ENCODE measurements at places on chromosomes 2 and 18. TPM values are rescaled to one million over a fixed set of nuclear protein-coding genes. Genes with fewer than 3 reads are reported as not detected.

SCN9A gene
- 8.8 TPM for total RNA-seq

GALR1 gene
- total RNA-seq = 0.27 TPM

RTTN gene
- 22.1 TPM for total RNA-seq

ASB18 gene
- not detected for total RNA-seq

GRCh38 chr2:179626261-179626660, 235.2 kb downstream of the ZNF385B start:
- no peak for DNase-seq
- no peaks in the 10 kb centered on the region for H3K27me3 ChIP-seq
- no peak overlapping the region for H3K27ac ChIP-seq
- no peak overlapping the region for H3K4me3 ChIP-seq
- H3K4me1 ChIP-seq = no peaks in the 10 kb centered on the region

- DNase-seq = peak; percentile 76
- no peak overlapping the region for H3K4me3 ChIP-seq
- H3K4me1 ChIP-seq = peaks cover 3% of the 10 kb centered on the region
- H3K27me3 ChIP-seq = no peaks in the 10 kb centered on the region
Observed at GRCh38 chr18:13809043-13809430, 14.9 kb upstream of the MC5R start.

DNA sequence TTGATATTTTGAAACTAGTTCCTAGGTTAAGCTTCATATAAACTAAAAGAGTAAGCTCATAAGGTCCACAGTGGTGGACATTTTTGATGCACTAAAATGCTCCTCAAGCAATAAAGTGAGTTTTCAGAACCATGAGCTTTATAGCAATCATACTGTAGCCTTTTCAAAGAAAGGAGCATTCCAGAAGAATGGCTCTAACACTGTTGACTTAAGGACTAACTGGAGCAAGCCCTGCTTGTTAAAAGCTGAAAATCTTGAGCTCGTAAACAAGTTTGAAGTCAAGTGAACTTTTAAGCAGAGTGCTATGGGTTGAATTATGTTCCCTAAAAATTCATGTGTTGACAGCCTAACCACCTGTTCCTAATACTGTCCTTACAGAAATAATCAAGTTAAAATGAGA, 38.0 kb downstream of the KYNU start:
- no peak overlapping the region for H3K27ac ChIP-seq
- H3K27me3 ChIP-seq = no peaks in the 10 kb centered on the region
- DNase-seq = no peak
- H3K36me3 ChIP-seq = no peaks in the 10 kb centered on the region

DNA sequence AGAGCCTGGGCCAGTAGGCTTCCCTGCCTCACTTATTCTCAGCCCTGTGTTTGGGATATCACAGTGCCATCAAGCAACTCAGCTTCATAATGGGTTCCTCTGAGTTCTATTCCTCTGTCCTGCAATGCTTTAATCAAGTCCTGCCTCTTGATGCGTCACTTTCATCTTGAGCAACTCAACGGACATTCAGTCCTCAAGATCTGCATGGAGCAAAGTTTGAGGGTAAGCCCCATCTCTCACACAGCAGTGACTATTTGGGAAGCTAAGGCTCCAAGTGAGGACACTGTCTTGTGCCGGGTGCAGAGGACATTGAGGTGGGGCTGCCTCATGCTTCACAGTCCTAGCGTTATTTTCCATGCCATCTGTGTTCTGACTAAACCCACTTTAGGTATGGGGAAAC, 50.9 kb upstream of the PLB1 start:
- no peaks in the 10 kb centered on the region for H3K27me3 ChIP-seq
- H3K36me3 ChIP-seq = no peaks in the 10 kb centered on the region
- no peaks in the 10 kb centered on the region for H3K4me1 ChIP-seq
- no peak for DNase-seq
- H3K4me3 ChIP-seq = no peak overlapping the region
- no peak overlapping the region for H3K27ac ChIP-seq

GRCh38 chr2:112161431-112162145, 23.4 kb downstream of the FBLN7 start:
- no peaks in the 10 kb centered on the region for H3K4me1 ChIP-seq
- no peak overlapping the region for H3K4me3 ChIP-seq
- DNase-seq = peak; percentile 34

DNA sequence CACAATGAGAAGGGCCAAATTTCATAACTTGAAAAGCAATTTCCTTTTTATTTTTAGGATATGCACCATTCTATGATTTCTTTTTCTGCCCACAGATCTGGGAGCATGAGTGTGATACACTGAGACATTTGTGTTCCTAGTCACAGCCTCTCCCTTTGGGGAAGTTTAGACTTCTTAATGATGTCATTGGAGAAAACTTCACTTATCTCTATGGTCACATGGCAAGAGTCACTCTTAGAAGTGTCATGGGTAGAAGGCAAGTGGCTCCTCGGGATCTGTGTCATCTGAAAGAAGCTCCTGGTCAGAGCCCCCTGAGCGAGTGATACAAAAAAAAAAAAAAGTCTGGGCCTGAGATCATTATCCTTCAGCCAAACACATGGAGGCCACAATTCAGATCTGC, 62.5 kb upstream of the LGALSL start:
- no peaks in the 10 kb centered on the region for H3K4me1 ChIP-seq
- H3K27ac ChIP-seq = peak overlapping the region; percentile 75
- H3K27me3 ChIP-seq = no peaks in the 10 kb centered on the region
- H3K4me3 ChIP-seq = no peak overlapping the region

DNA sequence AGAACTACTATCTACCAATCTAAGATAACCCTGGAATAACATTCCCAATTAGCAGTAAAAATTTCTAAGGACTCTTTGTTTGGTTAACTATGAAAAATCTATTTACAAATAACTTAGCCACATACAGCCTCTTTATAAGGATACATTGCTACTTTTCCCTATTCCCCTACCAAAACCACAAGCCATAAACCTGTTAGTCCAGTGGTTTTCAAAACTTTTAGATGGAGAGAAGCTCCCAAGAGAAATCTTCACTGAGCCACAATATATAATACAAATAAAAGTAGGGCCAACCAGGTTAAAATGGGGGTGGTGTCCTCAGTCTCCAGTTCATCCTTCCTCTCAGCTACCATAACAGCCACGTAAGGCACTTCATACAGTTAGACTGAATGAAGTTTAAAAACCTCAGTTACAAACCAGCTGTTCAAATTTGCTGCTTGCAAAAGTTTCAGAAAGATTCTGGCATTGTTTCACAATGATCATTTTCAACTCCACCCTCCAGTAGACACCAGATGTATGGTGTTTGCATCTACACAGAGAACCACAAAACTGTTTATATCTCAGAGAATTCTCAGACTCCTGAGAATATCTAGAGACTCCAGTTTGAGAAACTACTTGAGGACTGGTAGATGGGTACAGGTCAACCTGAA, 26.0 kb downstream of the SOS1 start:
- DNase-seq = no peak
- H3K36me3 ChIP-seq = no peaks in the 10 kb centered on the region
- no peaks in the 10 kb centered on the region for H3K27me3 ChIP-seq

DNA sequence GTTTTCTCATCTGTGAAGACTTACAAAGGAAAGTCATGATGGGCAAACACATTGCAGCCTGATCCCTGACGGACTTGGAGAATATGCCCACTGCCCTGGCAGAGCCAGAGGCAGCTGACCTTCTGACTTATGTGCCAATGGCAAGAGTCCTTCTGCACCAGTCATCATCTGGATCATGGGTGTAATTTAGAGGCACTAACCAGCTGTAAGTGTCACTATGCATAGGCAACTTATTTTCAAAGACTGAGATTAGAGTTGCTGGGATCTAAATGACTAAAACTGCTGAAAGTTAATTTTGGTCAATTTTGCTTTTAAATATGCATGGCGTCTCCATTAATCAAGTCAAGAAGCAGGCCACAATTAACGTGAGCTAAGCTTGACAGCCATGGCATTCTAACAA, 261.2 kb downstream of the BCL11A start:
- H3K4me1 ChIP-seq = no peaks in the 10 kb centered on the region
- no peak overlapping the region for H3K27ac ChIP-seq
- H3K27me3 ChIP-seq = no peaks in the 10 kb centered on the region
- H3K4me3 ChIP-seq = no peak overlapping the region

- no peaks in the 10 kb centered on the region for H3K27me3 ChIP-seq
Observed at GRCh38 chr2:55843096-55843993, 80.2 kb downstream of the EFEMP1 start.
